ENCODE measurements at places on chromosomes 11 and 22.

DNA sequence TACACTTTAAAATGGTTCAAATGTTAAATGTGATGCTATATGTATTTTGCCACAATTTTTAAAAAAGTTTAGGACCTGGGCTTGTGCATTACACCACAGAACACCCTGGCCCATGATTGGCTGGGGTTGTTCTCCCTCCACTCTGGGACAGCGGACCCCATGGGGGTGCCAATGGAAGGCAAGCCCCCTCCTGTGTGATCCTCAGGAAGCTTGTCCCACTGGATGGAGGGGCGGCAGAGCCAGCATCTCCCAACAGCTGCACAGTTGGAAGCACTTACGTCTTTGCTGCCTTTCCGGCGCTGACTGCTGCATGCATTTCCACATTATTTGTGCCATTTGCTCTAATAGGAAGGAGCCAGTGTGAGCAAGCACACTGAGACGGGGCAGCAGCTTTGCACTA lies 196.5 kb downstream of the SHANK2 start:
- no peak for DNase-seq

- DNase-seq: no peak
Observed at GRCh38 chr11:74877132-74877531, 71.8 kb downstream of the XRRA1 start.

GRCh38 chr11:35682230-35683173 lies 19.9 kb downstream of the TRIM44 start:
- DNase-seq: peak; percentile 45

DNA sequence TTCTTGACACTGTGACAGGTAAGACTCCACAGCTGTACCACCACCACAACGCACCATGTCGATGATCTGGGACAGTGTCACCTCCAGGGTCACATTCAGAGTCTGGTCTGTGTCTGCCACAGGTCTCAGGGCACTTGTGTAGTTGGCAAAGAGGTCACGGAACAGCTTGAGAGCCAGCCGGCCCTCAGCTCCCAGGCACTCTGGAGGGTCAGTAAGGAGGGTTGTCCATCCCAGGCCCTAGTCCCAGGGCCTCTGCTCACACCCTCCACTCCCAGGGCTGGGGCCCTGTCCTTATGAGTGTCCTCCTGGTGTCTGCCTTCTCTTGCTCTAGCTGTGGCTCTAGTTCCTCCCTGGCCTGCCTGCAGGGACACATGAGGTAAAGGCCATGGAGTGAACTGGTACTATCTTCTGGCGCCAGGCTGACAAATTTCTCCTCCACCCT lies 1.4 kb downstream of the CHRNA10 start:
- DNase-seq: no peak

DNA sequence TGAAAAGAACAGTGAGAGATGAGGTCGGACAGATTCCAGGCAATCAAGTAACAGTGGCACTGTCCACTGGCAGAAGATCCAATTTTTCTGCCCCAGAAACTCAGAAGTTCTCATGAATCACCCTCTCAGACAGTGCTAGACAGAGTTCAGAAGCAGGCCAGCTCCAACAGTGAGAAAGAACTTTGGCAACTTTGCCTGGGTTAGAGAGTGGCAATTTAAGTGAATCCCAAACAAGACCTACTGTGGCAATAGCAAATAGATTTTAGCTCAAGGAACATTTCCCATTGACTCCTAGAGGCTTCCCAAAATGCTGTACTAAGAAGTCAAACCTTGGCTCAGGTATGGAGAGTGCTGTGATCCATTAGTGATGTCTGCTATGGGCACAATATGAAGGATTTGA lies 12.3 kb downstream of the CD44 start:
- DNase-seq: peak; percentile 61

- DNase-seq: no peak
Observed at GRCh38 chr22:26586556-26587325, 3.2 kb downstream of the TPST2 start.

GRCh38 chr22:49100773-49101172 lies 726.9 kb downstream of the BRD1 start:
- no peak for DNase-seq

DNA sequence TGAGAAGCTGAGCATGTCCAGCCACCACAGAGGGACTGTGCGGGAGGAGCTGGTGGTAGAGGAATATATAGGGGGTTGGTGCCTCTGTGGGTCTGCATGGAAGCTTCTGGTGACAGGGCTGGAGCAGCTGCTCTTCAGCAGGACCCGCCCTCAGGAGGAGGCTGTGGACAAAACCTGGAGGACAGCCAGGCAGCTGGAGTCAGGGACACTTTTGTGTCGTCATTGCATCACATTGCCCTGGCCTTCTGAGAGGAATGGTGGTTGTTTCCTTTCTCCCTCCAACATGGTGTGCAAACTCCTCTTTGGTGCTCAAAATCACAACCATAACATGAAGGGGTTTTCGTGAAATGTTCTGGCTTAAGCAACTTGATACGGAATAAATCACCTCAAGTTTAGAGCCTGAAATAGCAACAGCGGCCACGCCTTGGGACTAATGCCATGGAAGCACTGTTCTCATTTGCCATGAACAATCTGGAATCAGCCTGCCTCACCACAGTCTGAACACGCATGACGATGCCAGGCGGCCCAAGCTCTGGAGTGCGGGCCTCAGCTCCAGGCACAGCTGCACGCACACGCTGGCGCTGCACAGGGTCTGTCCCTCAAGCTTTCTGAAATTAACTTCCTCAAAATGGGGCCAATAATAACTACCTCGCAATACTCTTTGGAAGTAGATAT lies 17.1 kb upstream of the CSRP3 start:
- peak; percentile 30 for DNase-seq

DNA sequence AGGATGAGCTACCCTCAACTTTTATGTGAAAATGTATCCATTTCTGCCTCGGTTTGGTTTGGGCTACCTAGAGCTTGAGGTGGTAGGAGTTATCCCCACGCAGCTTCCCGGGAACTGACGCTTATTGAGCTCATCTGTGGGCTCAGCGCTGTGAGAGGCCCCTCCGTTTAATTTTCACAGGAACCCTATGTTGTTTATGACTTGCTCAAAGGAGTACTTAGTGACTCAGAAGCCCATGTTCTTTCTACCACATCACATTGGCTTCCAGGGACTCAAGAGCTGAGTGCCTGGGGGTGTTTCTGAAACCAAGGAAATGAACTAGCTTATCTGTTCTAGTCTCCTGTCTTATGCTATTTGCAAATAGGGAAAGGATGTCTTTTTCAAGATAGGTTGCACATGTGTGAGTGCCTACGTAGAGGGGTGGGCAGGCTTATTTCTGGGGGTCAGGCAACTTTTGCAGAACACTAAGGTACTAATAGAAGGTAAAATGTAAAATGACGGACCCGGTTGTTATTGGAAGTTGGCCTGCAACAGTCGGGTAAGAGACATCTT lies 40.5 kb downstream of the MICAL2 start:
- DNase-seq: no peak

GRCh38 chr22:44883011-44883421 lies 126.8 kb downstream of the PHF21B start:
- no peak for DNase-seq

- no peak for DNase-seq
Observed at GRCh38 chr11:20963596-20963995, 294.2 kb downstream of the NELL1 start.

- DNase-seq: no peak
Observed at GRCh38 chr22:30902496-30903357, 65.8 kb downstream of the MORC2 start.

DNA sequence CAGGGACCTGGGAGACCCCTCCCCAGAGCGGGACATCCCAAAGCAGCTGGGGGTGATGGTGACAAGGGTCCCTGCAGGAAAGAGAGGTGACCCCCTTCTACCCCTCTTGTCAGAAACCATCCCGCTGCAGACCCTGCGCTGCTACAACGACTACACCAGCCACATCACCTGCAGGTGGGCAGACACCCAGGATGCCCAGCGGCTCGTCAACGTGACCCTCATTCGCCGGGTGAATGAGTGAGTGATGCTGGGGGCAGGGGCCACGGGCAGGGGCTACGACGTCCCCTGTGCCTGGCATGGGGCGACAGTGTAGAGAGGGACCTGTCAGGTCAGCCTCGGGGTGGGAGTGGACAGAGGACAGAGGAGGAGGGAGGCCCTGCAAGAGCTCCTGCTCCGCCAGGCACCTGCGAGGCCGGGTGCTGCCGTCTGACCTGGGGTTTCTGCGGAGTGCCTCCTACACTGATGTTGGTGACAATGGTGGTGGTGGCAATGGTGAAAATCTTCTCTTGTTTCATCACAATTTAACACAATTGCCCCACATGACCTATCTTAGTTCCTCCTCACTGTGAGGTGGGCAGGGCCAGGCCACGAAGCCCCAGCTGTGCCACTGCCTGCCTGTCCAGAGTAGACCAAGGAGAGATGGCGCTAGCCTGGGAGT lies 9.8 kb downstream of the CSF2RB start:
- no peak for DNase-seq

- no peak for DNase-seq
Observed at GRCh38 chr11:126491092-126491491, 135.6 kb downstream of the ST3GAL4 start.

Data from AG10803 (cell line).